BJ (cell line): ENCODE measurements at places on chromosomes 11 and 22.

DNA sequence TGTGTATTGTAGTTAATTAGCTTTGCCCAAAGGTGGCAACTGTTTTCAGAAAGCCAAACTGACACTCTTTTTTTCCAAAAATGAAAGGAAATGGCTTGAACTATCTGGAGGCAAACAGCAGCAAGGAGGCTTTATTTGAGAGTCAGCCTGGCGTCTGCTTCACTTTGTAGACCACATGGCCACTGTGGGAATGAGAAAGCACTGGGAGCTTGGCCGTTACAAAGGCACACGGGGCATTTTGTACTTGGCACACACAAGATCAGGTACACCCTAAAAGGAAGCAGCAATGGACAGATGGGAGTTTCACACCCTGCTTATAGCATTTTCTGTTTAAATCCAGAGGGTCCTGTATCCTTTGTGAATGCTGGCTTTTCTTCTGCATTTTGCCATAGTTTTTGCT lies 126.3 kb downstream of the MPPED2 start:
- no peak for DNase-seq

- DNase-seq: no peak
Measured at GRCh38 chr11:86292912-86293616, 9.0 kb upstream of the HIKESHI start.

DNA sequence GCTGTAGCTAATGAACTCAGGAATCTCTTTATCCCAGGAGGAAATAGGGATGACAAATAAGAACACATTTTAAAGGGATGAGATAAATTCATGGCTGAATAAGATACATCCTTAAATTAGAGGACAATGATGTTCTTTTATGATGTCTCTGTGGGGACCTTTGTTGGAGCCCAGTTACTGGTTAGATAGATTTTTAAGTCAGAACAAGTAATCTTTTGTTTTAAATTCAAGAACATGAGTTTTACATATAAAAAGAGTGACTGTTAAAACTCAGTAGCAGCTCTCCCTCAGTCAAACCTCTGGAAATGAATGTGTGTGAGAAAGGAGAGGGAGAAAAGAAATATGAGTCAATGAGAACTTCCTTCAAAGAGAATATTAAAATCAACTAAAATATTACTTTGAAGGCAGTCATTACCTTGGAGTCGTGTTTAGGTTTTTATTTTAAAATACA lies 241.6 kb downstream of the SWAP70 start:
- DNase-seq: no peak

GRCh38 chr22:30871391-30872284 lies 96.9 kb downstream of the MORC2 start:
- no peak for DNase-seq

DNA sequence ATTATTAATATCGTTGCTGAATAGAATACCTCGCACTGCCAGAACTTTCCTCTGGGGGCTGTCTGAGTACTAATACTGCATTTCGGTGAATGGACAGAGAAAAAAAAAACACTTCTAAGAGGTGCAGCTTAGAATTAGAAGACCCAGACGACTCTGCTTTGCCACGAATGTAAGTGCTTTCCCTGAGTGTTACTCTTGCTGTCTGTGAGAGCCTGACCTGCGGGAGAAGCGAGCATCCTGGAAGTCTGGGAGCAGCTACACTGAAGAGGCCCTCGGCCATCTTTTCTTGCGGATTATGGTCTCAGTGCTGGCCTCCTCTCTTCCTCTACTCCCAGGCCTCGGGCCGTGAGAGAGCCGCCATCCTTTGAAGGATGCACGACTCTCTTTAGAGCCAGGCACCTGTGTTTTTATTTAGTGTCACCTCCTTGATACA lies 94.9 kb downstream of the SCN3B start:
- DNase-seq: no peak

- no peak for DNase-seq
Measured at GRCh38 chr11:126185259-126186024, 26.0 kb downstream of the RPUSD4 start.

- no peak for DNase-seq
Measured at GRCh38 chr22:48945621-48946458, 881.8 kb downstream of the BRD1 start.

GRCh38 chr11:44623341-44623730 lies 57.9 kb downstream of the CD82 start:
- no peak for DNase-seq

DNA sequence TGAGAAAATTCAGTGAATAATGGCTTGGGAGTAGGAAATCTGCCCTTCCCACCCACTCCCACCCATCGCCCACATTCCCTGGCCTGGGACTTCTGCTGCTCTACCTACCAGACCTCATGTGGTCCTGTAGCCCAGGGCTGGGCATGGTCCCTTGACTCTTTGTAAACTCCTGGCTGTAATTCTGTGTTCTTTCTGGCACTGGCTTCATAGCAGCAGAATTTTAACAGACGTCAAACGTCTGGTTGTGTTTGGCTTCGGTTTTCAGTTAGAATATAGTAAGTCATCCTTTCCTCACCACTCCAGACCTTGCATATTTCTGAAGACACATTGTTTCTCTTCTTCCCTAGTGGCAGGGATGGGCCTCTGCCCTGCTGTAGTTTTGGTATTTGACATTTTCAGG lies 210.6 kb downstream of the CSNK2A3 start:
- DNase-seq: no peak

DNA sequence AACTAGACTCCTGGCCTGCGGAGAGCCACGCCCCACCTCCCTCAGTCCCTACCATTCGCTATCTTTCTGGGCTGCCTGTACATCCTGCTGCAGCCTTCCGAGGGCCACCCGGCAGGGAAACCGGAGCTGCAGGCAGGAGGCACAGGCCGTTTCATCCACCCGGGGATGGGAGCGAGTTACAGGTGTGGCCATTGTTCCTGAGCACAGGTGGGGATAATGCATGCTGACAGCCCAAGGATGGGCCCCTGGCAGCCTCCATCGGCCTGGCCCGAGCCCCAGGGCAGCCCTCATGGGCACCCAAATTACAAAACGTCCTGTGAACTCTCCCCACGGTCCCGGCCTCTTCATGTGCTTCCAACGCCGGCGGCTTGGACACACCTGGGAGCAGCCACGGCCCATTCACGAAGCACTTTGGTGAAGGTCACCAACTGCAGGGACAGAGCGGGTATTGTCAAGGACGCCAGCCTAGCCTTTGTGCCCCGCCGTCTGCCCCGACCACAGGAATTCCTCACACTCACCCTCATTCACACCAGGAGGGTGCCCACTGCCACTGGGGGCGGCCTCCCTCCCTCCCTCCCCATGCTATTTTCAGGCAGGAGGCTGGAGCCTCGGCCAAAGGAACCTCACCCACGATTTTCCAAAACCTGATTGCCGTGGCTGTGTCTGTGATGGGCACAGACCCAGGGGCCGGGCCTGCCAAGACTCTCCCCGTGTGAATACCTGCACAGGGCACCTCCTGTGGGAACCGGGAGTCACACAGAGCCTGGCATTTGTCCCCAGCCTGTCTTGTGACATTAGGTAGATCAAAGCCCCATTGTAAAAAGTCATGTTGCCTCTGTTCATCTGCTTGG lies 42.1 kb upstream of the MYEOV start:
- no peak for DNase-seq

- peak; percentile 88 for DNase-seq
Measured at GRCh38 chr11:70415191-70415590, 16.9 kb downstream of the CTTN start.

DNA sequence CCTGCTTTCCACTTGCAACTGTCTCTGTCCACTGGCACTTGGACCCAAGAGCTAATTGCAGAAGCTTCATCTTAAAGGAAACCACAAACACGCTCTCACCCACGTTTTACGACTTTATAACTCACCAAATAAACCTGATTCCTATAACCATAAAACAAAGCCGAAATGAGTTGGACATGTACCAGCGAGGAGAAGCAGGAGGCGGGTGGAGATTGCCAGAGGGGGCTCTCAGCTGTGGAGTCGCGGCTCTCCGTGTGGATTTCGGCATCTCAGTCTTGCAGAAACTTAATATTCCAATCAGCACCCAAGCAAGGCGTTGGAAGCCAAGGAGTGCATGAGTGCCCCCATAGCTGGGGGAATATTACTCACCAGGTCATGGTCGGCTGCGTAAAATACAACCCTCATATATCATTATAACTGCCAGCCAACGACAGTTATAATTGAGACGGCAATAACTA lies 483.6 kb downstream of the MN1 start:
- DNase-seq: peak; percentile 19

DNA sequence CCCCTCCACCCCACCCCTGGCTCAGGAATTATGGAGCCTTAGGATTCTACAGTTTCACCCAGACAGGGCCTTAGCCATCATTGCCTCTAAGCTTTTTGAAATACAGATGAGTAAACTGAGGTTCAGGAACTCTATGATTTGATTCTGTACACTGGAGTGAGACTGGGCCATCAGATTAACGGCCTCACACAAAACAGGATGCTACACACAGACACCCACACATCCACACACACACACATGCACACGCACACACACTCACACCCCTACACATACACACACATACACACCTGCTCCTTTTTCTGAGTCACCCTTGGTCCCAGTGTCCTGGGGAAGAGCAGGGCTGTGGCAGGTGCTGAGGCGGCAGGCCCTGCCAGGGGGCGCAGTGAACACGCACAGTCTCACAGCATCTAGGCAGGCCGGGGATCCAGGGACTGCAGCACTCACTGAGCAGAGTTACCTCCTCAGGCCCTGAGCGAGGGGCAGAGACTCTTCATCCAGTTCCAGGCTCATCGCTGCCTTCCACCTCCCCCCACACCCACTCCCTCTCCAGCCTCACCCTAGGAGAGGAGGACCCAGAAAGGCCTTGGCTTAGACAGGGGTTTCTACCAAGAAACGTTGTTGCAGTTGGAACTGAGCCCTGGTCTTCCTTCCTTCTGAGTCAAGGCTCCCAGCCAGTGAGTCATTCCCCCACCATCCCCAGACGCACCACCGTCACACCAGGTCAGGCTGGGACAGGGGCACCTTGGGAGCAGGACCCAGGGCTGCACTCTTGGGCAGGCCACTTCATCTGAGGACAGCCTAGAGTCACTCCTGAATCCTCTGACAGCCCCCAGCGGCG lies 89.8 kb upstream of the PARVA start:
- DNase-seq: peak; percentile 87

GRCh38 chr11:22392561-22392960 lies 54.4 kb downstream of the SLC17A6 start:
- no peak for DNase-seq
